Fibroblast of skin of right quadriceps (primary cell): ENCODE measurements at places on chromosomes 13 and 19.

- DNase-seq = no peak
Measured at GRCh38 chr19:44993926-44994537, 7.2 kb upstream of the RELB start.

DNA sequence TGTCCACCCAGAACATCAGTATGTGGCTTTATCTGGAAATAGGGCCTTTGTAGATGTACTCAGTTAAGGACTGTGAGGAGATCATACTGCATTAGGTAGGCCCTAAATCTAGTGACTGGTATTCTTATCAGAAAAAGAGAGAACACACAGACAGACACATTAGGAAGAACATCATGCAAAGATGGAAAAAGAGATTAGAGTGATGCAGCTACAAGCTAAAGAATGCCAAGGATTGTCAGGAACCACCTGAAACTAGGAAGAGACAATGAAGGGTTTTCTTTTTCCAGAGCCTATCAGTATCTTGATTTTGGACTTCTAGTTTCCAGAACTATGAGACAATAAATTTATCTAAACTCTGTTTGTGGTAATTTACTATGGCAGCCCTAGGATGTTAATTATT lies 15.0 kb upstream of the DZIP1 start:
- DNase-seq = no peak

- no peak for DNase-seq
Measured at GRCh38 chr13:54611390-54611789, 1582.8 kb downstream of the OLFM4 start.

- peak; percentile 28 for DNase-seq
Measured at GRCh38 chr13:21435687-21436151, 23.4 kb downstream of the ZDHHC20 start.

DNA sequence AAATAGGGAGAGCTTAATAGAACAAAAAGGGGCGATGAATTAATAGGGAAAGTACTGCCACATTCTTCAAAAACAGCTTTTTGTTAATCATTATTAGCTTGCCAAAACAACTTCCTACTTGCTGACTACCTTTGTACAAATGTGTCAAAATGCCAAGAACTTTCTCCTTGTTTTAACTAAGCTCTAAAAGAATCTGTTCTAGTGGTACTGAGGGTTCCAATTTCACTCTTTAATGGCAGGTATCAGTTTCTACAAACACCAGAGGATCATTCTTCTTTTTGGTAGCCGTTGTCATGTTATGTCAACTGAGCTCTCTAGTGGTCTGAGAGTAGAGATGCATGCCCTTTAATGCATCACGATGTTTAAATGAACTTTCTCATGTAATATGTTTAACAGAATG lies 29.4 kb upstream of the FBXL3 start:
- no peak for DNase-seq

GRCh38 chr19:34669305-34669704 lies 7.7 kb downstream of the SCGB2B2 start:
- DNase-seq = no peak
